ENCODE measurements at places on chromosomes 2 and 18.
A peak's percentile ranks its signal among the peaks of the same experiment; 100 is the strongest.

DNA sequence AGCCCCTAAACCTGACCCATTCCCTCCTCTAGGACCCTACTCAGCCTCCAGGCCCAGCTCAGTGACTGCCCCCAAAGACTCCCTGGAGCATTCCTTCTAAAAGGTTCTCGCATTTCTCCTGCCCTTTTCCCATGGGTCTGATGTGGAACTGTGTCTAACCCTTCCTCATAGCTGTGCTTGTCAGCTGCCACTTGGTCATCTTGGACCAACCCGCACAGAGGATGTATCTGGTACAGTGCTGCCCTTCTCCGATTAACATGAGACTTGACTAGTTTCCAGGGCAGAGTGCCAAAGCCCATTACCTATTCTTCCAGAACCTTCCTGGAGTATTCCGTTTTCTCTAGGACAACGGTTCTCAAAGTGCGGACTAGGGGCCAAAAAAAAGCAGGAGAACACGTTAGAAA lies 518 bp upstream of the NFU1 start:
- DNase-seq: peak; percentile 10

GRCh38 chr18:31657823-31658669 lies 26.3 kb downstream of the B4GALT6 start:
- peak; percentile 45 for DNase-seq

DNA sequence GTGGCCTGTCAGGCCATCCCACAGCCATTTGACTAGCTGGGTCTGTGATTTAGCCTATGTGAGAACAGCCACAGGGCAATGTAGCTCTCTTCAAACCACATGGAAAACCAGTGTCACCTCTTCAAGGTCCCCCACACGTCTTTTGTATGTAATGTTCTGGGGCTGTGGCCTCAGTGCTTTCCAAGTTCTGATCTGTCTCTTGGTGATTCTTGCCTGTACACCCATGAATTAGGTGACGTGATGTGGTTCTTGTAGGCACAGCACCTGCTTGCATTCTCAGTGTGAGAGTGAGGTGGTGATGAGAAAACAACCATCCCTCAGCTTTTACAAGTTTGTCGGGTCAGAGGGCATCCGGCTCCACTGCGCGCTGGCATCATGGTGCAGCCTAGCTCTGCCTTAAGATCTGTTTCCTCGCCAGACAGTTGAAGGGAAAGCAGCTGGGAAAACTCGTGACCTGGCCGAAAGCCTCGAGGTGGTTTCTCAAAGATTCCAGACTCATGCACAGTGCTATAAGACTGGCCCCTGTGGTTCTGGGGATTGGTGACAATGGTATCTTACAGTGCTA lies 125.8 kb downstream of the TANC1 start:
- DNase-seq: peak; percentile 65

GRCh38 chr2:224997802-224998201 lies 44.5 kb downstream of the DOCK10 start:
- peak; percentile 56 for DNase-seq

DNA sequence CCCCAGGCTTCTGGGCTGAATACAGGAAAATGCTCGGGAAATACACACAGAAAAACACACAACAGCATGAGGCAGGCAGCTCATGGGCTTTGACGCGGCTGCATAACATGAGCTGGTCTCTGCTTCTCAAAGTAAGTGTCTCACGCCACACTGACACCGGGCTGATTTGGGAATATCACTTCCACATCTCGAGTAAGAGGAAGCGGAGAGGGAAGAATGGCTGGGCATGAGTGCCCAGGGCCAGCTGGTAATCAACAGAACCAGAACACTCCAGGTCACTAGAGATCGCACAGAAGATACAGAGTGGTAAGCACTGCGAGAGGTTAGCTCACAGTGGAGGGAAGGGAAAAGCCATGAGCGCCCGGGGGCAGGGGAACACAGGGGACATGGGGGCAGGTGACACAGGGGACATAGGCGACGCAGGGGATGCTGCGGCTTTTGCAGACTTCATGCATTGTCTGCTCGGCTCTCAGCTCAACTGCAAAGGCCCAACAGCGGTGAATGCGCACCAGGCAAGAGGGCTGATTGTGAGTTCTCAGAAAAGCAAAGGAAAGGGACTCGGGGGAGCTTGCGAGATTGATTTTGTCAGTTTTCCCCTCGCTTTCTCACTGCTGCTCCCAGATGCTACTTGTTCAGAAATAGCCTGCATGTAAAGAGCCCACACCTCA lies 141.4 kb downstream of the MBP start:
- DNase-seq: no peak

- no peak for DNase-seq
These were observed 49.8 kb downstream of the GLS start for GRCh38 chr2:190930411-190930810.

DNA sequence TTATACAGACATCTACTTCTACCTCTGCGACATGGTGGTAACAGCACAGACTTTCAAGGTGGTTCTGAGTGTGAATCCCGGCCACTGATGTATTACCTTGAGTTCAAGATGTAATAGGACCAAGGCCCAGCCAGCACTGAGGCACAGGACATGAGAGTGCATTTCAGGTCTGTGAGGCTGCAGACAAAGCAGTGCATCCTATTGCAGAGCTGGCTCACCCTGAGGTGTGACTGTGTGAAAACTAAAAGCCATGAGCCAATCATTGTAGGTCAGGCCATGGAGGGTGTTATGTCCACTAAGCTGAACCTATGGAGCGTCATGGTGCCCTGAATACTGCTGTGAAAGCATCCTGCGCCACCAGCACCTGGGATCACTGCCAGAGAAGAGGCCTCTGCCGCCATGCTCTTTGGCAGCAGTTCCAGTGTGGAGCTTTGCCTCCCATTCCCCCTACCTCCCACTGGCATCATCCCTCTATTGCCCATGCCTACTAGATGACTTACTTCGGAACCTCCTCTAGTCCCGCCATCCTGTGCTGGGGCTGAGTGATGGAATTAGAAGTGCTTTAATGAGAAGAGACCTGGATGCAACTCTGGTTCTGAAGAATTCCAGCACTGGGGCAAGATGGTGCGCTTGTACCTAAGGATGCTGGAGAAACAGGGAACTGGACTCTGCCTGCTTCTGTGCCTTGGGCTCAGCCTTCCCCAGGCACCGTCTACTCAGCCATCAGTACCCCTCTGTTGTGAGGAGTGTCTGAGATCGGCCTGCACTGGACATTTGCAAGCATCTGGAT lies 112.0 kb upstream of the RMDN2 start:
- DNase-seq: no peak

GRCh38 chr2:186129767-186130581 lies 356.1 kb upstream of the ZC3H15 start:
- no peak for DNase-seq

- no peak for DNase-seq
These were observed 48.8 kb downstream of the C2orf42 start for GRCh38 chr2:70141902-70142589.

- no peak for DNase-seq
These were observed 110.9 kb downstream of the NAB1 start for GRCh38 chr2:190759749-190760213.

DNA sequence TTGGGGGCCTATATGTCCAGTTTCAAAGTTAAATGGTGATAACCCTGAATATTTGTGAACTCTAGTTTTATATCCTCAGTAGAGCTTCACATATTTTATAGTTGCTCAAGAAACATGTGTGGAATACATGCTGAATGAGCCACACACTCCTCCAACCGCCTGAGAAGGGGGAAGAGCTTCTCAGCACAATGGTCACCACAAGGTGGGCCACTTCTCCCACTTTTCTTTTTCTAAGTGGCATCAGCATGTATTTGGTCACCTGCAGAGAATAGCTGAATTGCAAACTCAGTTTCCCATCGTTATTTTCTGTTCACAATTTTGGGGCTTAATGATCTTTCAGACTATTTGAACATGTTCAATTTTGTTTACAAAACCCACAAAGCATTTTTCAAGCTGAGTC lies 340.5 kb downstream of the PARD3B start:
- peak; percentile 15 for DNase-seq

DNA sequence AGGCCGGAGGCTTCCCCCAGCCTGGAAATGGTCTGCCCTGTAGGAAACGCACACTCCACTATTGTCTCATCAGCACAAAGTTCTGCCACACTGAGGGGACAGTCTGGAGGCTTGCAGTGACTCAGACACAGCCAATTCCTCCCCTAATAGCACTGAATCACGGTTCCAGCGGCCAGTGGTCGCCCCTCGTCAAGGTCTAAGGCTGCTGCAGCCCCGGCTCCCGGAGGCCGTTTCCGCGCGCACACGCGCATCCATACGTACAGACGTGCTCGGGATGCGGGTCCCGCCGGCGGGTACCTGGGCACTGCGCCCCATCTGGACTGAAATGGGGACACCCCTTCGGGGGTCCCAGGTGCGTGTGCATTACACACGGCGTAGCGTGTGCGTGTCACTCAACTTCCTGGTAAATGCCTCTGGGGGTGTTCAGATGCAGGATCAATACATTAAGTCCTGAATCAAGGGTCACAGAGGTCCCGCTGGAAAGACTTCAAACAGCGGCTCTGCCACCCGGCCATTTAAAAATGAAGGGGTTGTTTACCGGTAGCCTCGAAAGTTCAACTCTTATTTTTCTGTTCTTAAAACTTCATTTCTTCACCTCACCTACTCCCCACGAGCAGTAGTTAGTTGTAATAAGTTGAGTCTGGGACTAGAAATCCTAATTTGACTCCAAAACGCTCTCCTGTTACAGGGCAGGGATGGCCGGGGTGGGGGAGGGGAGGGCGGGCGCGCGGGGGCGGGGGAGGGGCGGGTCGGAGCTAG lies 572 bp upstream of the ZNF516 start:
- DNase-seq: peak; percentile 31

GRCh38 chr2:186460465-186460864 lies 25.6 kb upstream of the ZC3H15 start:
- DNase-seq: no peak

- DNase-seq: no peak
These were observed 459.3 kb downstream of the GALR1 start for GRCh38 chr18:77708826-77709506.

DNA sequence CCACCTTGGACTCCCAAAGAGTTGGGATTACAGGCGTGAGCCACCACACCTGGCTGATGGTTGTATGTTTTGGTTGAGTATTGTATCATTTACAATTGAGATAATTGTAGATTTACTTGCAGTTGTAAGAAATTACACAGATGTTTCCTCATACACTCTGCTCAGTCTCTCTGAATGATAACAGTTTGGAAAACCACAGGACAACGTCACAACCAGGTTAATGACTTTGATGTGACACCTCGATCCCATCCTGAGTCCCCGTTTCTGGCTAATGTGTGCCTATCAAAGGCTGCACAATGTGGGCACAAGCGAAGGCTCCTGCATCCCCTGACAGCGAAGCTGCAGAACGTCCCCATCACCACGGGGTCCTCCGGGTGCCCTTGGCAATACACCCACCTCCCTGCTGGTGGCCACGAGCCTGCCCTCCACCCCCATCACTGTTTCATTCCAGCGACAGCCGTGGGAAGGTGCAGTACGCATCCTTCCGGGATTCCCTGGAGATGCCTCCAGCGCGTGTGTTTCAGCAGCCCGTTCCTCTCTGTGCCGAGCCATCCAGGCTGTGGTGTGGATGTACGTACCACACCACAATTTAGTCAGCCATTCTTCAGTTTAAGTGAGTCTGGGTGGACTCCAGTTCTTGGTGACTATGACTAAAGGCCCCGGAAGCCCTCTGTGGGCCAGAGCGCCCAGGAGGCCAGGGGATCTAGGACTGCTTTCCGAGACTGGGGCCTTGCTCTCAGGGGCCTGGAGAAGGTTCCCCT lies 4.3 kb upstream of the PDCD1 start:
- DNase-seq: no peak

DNA sequence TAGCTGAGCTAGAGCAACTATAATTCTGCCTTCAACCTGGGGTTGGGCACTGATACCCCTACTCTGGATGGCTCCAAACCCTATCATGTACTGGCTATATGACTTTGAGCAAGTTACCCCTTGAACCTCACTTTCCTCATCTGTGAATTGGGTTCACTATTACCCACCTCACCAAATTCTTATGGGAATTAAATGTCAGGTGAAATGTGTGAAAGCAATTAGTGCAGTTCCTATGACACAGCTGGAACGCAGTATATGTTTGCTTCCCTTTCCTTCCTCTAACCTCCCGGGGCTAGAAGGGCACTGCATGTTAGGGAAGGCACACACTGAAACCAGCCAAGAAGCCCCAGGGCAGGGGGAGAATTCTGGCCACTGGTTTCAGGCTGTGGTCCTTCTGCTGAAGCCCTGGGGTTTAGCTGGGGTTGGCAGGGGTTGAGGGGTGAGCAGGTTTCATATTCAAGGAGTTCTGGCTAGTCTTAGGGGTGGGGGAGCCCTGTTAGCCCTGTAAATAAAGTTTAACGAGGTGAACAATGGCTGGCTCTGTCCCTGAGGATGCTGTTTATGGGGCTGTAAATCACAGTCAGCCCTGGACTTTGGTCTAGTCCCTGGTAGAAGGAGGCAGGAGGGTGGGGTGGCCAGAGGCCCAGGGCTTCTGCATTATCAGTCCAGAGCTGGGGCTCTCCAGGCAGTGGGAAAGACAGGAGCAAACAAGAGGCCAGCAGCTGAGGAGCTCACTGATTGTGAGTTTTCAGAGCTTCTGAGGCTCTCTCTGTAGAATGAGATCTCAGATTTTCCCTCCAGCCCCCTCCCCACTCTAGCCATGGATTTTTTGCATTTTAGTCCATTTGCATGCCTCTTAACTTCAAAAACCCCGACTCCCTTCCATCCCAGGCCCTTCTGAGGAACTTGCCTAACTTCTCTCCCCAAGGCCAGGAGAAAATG lies 8.0 kb downstream of the PKDCC start:
- no peak for DNase-seq

GRCh38 chr2:1140389-1141003 lies 189.8 kb downstream of the SNTG2 start:
- peak; percentile 56 for DNase-seq

GRCh38 chr18:22591222-22591621 lies 173.5 kb upstream of the CTAGE1 start:
- DNase-seq: no peak

DNA sequence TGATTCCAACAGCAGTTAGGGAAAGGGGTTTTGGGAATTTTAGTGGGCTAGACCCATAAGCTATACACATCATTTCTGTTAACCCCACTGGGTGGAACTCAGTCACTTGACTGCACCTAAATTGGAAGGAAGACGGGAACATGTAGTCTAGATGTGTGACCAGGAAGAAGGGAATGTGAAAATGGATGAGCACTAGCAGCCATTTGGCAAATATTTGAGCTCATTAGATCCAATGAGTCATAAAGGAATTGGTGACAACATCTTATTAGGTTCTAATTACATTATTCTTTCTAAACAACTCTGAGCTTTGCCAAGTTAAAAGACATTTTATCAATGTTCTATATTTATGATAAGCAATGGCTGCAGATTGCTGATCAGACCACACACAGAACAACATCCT lies 400.6 kb downstream of the IRS1 start:
- no peak for DNase-seq

- DNase-seq: no peak
These were observed 2.7 kb upstream of the SGPP2 start for GRCh38 chr2:222421626-222422025.

DNA sequence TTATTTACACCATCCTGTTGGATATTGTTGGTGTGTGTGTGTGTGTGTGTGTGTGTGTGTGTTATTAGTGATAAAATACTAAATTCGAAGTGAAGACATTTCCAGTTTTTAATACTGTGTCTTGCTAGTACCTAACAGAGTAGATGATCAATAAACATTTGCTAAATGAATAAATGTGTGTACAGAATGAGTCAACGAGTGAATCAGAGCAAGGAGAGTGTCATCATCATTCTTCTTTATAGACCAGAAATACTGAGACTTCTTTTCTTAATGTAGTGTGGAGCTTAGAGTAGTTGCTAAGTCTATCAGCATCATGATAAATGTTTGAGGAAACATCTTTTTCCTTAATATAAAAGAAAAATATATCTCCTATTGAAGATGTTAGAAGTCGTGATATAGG lies 169.7 kb upstream of the SATB2 start:
- DNase-seq: no peak

GRCh38 chr18:56044239-56044638 lies 456.2 kb upstream of the TCF4 start:
- no peak for DNase-seq
